ENCODE measurements at places on chromosomes 12 and 14.

DNA sequence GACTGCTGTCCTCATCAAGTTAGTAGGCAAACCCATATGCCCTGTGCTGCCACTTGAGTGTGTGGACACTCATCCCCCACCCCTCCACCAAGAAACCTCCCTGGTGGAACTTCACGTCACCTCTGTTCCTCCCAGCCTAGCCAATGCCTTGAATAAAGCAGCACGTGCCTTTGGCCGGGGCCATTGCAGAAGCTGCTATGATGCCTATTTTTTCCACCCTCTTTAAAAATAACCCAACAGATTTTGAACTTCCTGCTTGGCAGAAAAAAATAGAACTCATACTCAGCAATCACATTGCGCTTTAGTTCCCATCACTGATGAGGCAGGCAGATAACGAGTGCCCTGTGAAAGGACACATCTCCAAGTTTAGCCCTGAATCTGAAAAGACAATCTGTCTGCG is 23.1 kb upstream of the PWP1 start:
- no peak for DNase-seq

DNA sequence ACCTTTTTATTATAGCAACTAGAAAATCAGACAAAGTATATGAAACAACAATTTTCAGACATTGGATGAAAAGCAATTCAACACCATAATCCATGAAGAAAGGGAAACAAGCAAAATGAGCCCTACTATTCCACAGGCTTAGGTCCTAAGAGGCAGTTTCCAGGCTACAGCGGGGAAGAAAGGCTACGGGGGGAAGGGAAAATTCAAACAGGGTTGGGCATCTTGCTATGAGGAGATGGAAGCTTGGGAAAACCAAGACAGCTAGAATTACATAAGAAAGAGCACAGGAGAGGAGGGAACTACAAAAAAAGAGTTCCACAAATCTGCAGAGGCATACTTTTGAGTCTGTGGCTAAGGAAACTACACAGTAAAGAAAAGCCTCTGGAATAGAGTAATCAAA is 356.0 kb upstream of the CLEC14A start:
- DNase-seq = no peak

- no peak for DNase-seq
These were observed 43.4 kb upstream of the ST8SIA1 start for GRCh38 chr12:22377731-22378496.

DNA sequence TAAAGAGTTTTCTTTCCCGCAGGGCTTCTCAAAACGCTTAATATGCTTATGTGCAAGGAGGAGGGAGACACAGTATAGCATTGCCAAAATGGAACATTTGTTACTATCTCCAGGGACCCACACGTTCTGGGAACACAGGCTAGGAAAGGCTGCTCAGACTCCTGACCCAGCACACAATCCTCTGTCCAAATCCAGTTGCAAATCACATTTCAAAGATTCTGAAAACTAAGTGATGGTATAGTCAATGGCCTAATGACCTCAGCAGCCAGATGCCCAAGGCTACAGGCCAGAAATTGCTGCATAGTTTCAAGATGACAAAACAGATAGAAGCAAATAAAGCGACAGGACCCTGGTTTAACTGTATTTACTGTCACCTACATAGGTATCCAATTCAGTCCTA is 97.0 kb upstream of the GRIP1 start:
- DNase-seq = no peak

- no peak for DNase-seq
These were observed 46.3 kb downstream of the PPP2R5E start for GRCh38 chr14:63496837-63497400.

GRCh38 chr12:90974286-90974685 is 19.3 kb upstream of the CCER1 start:
- no peak for DNase-seq

- no peak for DNase-seq
These were observed 196.8 kb upstream of the NEDD1 start for GRCh38 chr12:96710127-96710745.

DNA sequence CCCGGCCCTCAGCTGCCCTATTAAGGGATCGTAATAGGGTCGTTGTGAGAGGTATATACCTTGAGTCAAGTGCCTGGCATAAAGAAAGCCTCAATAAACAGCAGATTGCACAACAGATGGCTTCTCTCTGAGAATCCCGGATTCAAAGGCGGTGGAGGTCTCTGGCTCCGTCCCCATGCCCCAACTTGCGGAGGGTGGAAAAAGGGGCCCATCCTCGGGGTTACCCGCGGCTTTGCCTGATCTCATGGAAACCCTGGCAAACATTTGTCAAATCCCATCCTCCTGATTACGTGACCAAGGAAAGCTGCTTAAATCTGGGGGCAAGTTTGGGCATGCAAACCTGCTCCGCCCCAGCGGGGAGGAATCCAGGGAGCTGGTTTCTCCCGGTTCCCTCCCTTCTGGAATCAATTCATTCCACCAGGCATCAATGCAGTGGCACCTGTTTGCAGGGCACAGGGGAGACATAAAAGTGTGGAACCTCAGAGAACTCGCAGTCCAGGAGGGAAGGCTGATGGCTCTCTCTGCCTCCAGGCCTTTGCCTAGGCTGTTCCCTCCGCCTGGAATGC is 12.3 kb downstream of the TRPV4 start:
- no peak for DNase-seq
